ENCODE measurements at places on chromosomes 11 and 22.
A peak's percentile ranks its signal among the peaks of the same experiment; 100 is the strongest.

GRCh38 chr11:115705200-115705599 lies 201.0 kb upstream of the CADM1 start:
- DNase-seq = no peak

DNA sequence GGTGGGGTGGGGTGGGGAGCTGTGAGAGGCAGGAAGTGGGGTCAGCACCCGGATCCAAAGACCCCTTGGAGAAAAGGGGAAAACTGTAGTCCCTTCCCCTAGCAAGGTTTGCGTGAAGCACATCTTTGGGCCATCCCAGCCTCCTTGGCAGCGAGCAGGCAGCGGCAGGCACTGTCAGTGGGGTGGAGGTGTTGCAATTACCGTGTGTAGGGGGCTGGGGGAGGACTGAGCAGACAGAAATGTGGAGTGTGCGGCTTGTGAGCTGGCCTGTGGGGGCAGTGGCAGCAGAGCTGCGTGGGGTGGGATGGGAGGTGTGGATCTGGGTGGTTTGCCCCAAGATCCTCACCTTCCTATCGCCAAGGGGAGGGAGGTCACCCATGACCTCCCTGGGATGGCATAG lies 16.4 kb downstream of the DAGLA start:
- no peak for DNase-seq

- peak; percentile 31 for DNase-seq
Measured at GRCh38 chr11:36306888-36307287, 10.8 kb downstream of the PRR5L start.

GRCh38 chr11:14360976-14361375 lies 2.0 kb upstream of the RRAS2 start:
- no peak for DNase-seq

GRCh38 chr11:5297721-5298323 lies 3.9 kb downstream of the OR51B4 start:
- DNase-seq = no peak
